ENCODE measurements at places on chromosomes 1 and 21. TPM values are rescaled to one million over a fixed set of nuclear protein-coding genes. Genes with fewer than 3 reads are reported as not detected.

The TCHHL1 gene
- not detected for total RNA-seq

The THEM5 gene
- total RNA-seq: not detected

The CYP4A22 gene
- total RNA-seq: not detected

The NTMT2 gene
- total RNA-seq: not detected

The SELE gene
- total RNA-seq: not detected

The FCRL1 gene
- total RNA-seq: not detected

The NECAP2 gene
- total RNA-seq: 41.0 TPM

The ARHGAP29 gene
- 7.4 TPM for total RNA-seq

The ADAMTS5 gene
- total RNA-seq: 0.21 TPM

GRCh38 chr1:232271299-232271698 lies 358.6 kb downstream of the SIPA1L2 start:
- no peak overlapping the region for H3K27ac ChIP-seq
- H3K36me3 ChIP-seq: no peaks in the 10 kb centered on the region
- H3K4me3 ChIP-seq: no peak overlapping the region
- H3K4me1 ChIP-seq: no peaks in the 10 kb centered on the region

GRCh38 chr1:168613691-168614231 lies 37.4 kb downstream of the XCL1 start:
- no peaks in the 10 kb centered on the region for H3K36me3 ChIP-seq
- peak overlapping the region; percentile 93 for H3K27ac ChIP-seq
- H3K27me3 ChIP-seq: no peaks in the 10 kb centered on the region
- no peak overlapping the region for H3K4me3 ChIP-seq

- H3K36me3 ChIP-seq: no peaks in the 10 kb centered on the region
- no peaks in the 10 kb centered on the region for H3K27me3 ChIP-seq
- no peak for DNase-seq
- no peak overlapping the region for H3K27ac ChIP-seq
- H3K4me1 ChIP-seq: no peaks in the 10 kb centered on the region
Measured at GRCh38 chr1:4002061-4002521, 102.0 kb upstream of the C1orf174 start.

- H3K36me3 ChIP-seq: no peaks in the 10 kb centered on the region
- H3K27me3 ChIP-seq: no peaks in the 10 kb centered on the region
- H3K27ac ChIP-seq: no peak overlapping the region
- peaks cover 14% of the 10 kb centered on the region for H3K4me1 ChIP-seq
Measured at GRCh38 chr1:172268237-172268636, 152.2 kb upstream of the C1orf105 start.

DNA sequence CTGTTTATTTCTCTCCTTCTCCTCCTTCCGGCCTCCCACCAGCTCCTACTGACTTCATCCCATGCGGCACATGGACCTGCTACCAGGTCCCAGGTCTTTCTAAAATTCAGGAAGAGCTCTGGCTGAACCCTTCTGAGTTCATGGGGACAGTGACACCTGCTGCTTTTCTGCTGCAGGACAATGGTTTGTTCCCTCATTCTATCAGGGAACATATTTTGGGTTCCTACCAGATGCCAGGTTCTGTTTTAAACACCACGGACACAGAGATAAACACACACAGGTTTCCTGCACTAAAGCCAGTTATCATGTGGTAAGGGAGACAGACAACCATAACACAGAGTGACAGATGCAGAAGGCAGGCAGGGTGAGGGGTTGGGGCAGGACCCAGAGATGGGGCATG lies 114.0 kb upstream of the RAB4A start:
- H3K27me3 ChIP-seq: peaks cover 7% of the 10 kb centered on the region
- no peak overlapping the region for H3K4me3 ChIP-seq
- no peak overlapping the region for H3K27ac ChIP-seq
- DNase-seq: peak; percentile 15
- H3K36me3 ChIP-seq: no peaks in the 10 kb centered on the region

DNA sequence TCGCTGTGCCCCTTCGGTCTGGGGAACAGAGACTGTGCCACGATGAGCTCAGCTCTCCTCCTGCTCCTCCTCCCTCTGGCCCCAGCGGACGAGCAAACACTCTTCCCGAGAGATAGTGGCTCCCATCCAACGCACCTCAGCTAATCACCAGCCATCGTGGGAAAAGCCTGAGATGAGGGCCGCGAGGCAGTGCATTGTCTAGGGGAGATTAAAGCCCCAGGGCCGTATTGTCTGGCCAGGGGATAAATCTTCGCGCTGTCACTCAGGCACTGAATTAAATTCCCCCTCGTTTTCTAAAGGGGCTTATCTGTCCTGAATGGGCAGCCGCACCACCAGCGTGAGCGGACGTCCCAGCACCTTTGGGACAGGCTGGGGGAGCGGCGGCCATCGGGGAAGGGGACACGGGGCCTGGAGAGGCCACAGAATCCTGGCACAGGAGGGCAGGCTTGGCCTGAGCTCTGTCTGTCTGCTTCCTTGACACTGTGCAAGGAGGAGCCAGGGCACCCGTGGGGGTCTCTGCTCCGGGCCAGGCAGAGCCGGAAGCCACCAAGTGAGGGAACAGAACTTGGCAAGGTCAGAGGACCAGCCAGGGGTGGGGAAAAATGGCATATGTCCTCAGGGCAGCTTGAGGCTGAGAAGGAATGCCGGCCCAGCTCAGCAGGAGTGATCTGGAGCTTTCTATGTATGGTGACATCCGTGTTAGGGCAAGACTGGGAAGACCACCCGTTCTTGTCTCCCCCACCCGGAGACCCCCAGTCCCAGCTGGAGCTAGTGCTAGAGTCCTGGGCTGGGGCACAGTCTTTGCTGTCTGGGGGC lies 32.3 kb downstream of the PRDM16 start:
- peaks cover 38% of the 10 kb centered on the region for H3K4me1 ChIP-seq
- peak overlapping the region; percentile 30 for H3K27ac ChIP-seq
- no peak for DNase-seq
- no peak overlapping the region for H3K4me3 ChIP-seq

- no peak for DNase-seq
- peaks cover 18% of the 10 kb centered on the region for H3K4me1 ChIP-seq
- H3K27ac ChIP-seq: peak overlapping the region; percentile 17
- peaks cover 6% of the 10 kb centered on the region for H3K36me3 ChIP-seq
- no peaks in the 10 kb centered on the region for H3K27me3 ChIP-seq
Measured at GRCh38 chr1:93109578-93109977, 30.5 kb downstream of the MTF2 start.

DNA sequence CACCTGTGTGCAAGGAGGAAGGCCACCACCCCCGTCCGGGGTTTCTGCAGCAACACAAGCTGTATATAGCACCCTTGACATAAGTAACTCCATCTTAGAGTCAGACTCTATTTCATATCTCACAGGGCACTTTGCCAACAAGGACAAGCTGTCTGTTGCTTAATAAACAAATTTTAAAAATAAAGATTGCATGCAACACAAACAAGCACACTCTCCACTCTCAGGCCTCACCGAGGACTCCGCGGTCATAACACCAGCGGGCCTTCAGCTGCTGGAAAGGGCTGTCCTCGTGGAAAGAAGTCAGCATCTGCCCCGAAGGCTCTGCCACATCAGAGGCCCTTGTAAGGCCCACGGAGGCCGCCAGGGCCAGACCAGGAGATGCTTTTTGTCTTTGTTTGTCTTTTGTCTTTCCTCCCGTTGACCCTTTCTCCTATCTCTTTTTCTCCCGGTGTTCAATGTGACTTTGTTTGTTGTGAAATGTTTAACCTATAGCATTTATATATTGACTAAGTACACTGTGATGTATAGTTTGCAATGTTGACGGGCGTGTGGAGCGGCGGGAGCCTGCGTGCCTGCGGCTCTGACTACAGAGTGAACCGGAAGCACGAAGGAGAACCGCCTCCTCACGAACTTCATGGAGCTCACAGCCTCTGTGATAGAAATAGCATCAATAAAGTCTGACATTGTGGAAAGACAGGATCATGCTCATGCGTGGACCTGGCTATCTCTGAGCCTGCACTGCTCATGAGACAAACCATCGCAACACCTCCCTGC lies 24.1 kb downstream of the MEGF6 start:
- H3K27me3 ChIP-seq: no peaks in the 10 kb centered on the region
- no peaks in the 10 kb centered on the region for H3K36me3 ChIP-seq
- H3K4me1 ChIP-seq: no peaks in the 10 kb centered on the region
- no peak overlapping the region for H3K27ac ChIP-seq

GRCh38 chr1:6260961-6261614 lies at the start of gene GPR153:
Gene GPR153, minus strand, starts transcription at chr1:6261098. Its CDS starts 6,193 bp downstream, at chr1:6254905.
- peaks cover 10% of the 10 kb centered on the region for H3K27me3 ChIP-seq
- no peaks in the 10 kb centered on the region for H3K36me3 ChIP-seq
- peak; percentile 59 for DNase-seq
- H3K4me3 ChIP-seq: peak within 1 kb of the TSS; percentile 74
- H3K4me1 ChIP-seq: peaks cover 9% of the 10 kb centered on the region
- no peak within 1 kb of the TSS for H3K27ac ChIP-seq

DNA sequence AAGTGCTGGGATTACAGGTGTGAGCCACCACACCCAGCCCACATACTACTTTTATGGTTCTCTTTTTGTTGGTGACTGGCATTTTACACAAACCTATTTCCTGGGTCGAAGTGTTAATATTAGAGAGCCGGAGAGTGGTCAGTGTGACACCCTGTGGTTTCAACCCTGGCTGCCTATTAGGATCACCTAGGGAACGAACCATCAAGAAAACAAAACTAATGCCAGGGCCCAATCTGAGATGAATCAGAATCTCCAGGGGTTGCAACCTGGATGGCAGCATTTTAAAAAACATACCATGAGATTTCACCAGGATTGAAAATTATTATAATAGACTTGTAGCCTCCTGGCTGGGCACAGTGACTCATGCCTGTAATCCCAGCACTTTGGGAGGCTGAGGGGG lies 6.1 kb downstream of the MRPS21 start:
- peaks cover 17% of the 10 kb centered on the region for H3K36me3 ChIP-seq
- H3K27me3 ChIP-seq: no peaks in the 10 kb centered on the region
- no peak for DNase-seq
- no peak overlapping the region for H3K27ac ChIP-seq
- H3K4me1 ChIP-seq: no peaks in the 10 kb centered on the region
- H3K4me3 ChIP-seq: no peak overlapping the region

DNA sequence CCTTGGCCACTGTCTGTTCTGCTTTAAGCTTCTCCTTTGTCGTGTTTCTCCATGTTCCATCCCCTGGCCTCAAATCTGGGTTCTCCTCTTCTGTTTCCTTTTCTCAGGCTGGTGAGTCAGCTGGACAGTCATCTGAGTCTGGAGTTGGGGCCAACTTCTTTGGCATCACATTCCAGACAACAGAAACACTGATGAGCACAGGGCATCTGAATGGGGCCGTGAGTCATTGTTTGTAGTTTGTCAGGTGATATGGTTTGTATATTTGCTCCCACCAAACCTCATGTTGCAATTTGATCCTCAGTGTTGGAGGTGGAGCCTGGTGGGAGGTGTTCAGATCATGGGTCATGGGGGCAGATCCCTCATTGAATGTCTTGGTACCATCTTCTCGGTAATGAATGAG lies 14.3 kb upstream of the OLIG2 start:
- H3K4me3 ChIP-seq: no peak overlapping the region
- H3K4me1 ChIP-seq: no peaks in the 10 kb centered on the region
- no peaks in the 10 kb centered on the region for H3K36me3 ChIP-seq
- peaks cover 48% of the 10 kb centered on the region for H3K27me3 ChIP-seq
- H3K27ac ChIP-seq: no peak overlapping the region

- peaks cover 2% of the 10 kb centered on the region for H3K4me1 ChIP-seq
- H3K27ac ChIP-seq: peak overlapping the region; percentile 40
- H3K36me3 ChIP-seq: no peaks in the 10 kb centered on the region
- DNase-seq: no peak
- no peak overlapping the region for H3K4me3 ChIP-seq
- no peaks in the 10 kb centered on the region for H3K27me3 ChIP-seq
Measured at GRCh38 chr1:1678581-1679380, 13.8 kb downstream of the SLC35E2B start.

- DNase-seq: no peak
- H3K4me1 ChIP-seq: no peaks in the 10 kb centered on the region
Measured at GRCh38 chr1:241675983-241676382, 23.9 kb downstream of the WDR64 start.

DNA sequence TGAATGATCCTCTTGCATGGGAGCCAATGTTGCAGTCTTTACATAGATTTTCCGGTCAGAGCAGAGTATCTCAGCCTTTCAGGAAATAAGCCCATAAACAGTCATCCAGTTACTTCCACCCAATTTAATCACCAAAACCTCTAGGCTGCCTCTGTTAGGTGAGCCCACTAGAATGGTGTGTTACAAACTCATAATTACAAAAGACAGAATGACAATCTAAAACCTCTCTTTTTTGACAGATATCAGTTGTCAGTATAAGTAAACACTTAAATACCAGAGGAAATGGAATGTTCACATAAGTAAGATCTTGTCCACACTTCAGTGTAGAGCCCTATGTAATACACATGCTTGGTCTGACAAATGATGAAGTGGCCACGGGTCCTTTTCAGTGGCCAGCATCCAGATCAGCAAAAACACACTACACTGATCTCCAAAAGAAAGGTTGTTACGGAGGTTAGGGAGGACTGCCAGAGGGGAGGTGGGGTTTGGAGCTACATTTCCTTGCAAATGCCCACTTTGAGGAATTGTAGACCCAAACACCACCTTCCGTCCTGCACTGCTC lies 71.3 kb upstream of the FBXO28 start:
- H3K4me1 ChIP-seq: no peaks in the 10 kb centered on the region
- DNase-seq: no peak
- H3K27me3 ChIP-seq: no peaks in the 10 kb centered on the region
- H3K4me3 ChIP-seq: no peak overlapping the region
- H3K27ac ChIP-seq: no peak overlapping the region

- DNase-seq: no peak
- H3K4me1 ChIP-seq: no peaks in the 10 kb centered on the region
- H3K27me3 ChIP-seq: no peaks in the 10 kb centered on the region
- no peaks in the 10 kb centered on the region for H3K36me3 ChIP-seq
Measured at GRCh38 chr1:200253774-200254495, 155.9 kb downstream of the ZNF281 start.

- H3K4me3 ChIP-seq: no peak overlapping the region
- peak; percentile 47 for DNase-seq
- no peak overlapping the region for H3K27ac ChIP-seq
- H3K4me1 ChIP-seq: peaks cover 5% of the 10 kb centered on the region
- no peaks in the 10 kb centered on the region for H3K36me3 ChIP-seq
- H3K27me3 ChIP-seq: no peaks in the 10 kb centered on the region
Measured at GRCh38 chr1:2459757-2460156, 16.3 kb upstream of the PLCH2 start.

- DNase-seq: peak; percentile 40
- H3K36me3 ChIP-seq: peaks cover 4% of the 10 kb centered on the region
- H3K4me3 ChIP-seq: peak overlapping the region; percentile 82
- H3K4me1 ChIP-seq: peaks cover 26% of the 10 kb centered on the region
Measured at GRCh38 chr1:207752456-207752998, 673 bp downstream of the CD46 start.

DNA sequence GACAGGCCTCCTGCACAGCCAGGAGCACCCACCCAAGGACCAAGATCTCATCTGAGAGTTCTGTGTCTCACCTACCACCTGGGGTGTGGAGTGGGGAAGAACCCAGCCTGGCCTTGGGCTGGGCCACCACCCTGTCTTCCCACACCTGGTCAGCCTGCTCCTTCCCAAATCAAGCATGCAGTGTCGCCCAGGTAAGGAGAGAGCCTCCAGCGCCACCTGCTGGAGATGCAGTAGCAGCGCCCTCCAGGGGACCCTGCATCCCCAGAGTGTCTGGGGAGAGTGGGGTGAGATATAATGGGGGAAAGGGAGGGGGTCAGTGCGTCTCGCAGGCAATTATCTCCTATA lies 32.3 kb downstream of the KIAA2013 start:
- H3K36me3 ChIP-seq: no peaks in the 10 kb centered on the region
- no peak overlapping the region for H3K4me3 ChIP-seq
- H3K27me3 ChIP-seq: peaks cover 14% of the 10 kb centered on the region

Measured in cardiac muscle cell (in vitro differentiated cells and primary cell).